CD8-positive, alpha-beta T cell (primary cell): ENCODE measurements at places on chromosomes 3 and 15.

DNA sequence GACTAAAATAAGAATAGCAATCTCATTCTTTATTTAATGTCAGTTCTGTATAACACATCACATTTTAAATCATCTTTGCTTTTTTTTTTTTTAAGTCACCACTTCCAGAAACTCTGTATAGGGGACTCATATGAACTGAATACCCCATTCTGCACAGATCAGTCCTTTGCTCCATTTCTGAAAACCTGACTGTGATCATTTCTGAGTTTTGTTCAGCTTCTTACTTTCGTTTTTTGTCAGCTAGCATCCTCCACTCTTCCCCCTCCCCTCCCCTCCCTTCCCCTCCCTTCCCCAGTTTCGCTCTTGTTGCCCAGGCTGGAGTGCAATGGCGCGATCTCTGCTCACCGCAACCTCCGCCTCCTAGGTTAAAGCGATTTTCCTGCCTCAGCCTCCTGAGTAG, 49.8 kb upstream of the SGO1 start:
- no peak for DNase-seq

DNA sequence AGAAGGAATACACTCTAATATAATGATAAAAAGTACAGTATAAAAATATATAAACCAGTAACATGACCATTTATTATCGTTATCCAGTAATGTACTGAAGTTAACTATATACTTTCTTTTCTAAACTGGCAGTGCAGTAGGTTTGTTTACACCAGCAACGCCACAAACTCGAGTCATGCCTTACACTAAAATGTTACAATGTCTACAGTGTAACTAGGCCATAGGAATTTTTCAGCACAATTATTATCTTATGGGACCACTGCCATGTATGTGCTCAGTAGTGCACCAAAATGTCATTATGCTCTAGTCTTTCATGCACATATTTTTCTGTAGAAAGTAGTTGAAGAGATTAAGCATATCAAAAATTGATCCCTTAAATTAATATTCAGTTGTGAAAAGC, 609.8 kb upstream of the BCHE start:
- DNase-seq: no peak

GRCh38 chr3:42647821-42648459, 5.6 kb upstream of the ZBTB47 start:
- no peak for DNase-seq

DNA sequence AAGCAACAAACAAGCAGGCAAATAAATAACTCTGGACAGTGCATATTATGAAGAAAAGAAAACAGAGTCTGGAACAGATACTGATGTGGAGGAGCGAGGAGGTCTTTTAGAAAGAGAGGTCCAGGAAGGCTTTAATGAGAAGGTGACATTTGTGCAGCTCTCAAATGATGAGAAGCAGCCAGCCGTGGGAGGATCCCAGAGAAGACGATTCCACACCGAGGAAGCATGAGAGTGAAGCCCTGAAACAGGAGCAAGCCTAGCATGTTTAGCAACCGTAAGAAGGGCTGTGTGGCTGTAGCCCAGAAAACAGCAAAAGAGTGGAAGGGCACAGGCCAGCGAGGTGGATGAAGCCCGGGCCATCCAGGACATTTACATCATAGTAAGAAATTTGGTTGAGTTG, 93.1 kb downstream of the RAD18 start:
- DNase-seq: no peak

DNA sequence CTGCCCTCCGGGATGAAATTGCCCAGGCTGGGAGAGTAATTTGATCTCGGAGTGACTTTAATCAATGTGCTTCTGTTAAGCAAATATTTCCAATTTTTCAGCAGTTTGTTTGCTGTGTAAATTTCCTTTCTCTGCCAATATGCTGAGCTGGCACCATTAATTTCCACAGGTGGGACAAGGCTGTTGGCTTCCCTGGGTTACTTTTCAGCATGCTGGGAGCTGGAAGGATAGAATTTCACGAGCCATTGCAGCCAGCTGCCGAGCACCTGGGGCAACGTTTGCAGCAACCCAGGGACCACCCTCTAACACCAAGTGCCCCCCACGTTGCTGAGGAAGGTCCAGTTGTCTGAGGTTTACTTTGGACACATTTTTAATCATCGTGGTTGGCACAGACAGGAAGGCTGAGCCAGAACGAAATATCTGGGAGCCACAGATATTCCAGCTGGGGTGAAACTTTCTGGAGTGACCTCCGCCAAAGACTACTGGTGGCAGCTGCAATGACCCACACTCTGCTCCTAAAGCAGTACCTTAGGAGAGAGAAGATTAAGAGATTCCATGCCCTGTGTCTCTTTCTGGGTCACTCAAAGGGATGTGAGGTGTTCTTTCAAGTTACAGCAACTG, 293.3 kb upstream of the RGMA start:
- no peak for DNase-seq

GRCh38 chr3:12507591-12508281, 23.5 kb downstream of the TSEN2 start:
- no peak for DNase-seq

- DNase-seq: no peak
These were observed 49.8 kb downstream of the ST3GAL6 start for GRCh38 chr3:98812851-98813374.

DNA sequence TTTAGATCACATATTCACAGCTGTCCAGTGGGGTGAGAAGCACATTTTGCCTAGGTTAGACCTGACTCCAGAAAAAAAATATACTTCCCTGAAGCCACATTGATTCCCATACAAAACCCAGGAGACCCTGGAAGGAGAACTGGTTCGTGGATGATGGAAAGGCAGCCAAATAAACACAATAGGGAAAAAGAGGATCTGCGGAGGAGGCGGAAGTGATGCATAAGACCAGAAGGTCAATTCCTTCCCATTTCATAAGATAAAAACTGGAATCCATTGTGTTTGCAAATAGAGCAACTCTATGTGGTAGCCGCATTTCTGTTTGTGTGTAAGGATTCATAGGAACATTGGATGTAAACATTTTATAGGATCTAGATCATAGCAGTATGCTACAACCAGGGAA, 781.9 kb upstream of the GRM7 start:
- no peak for DNase-seq

DNA sequence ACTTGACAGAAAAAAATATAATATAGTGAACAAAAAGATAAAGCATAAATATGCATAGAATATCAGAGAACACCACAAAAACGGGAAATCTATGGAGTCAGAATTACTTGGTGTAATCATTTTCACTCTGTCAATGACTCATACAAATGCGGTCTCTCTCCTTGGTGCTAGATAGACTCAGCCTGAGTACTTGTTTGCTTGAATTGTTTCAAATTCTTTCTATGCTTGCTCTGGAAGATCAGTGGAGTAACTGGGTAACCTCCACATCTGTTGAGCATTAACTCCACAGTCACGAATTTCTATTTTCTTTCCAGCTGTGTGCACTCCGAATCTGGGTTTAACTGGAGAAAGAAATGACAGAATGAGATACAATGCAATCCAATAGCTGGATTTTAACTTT, 760.4 kb downstream of the ZPLD1 start:
- no peak for DNase-seq
